ENCODE measurements at places on chromosomes 5 and 9. TPM values are rescaled to one million over a fixed set of nuclear protein-coding genes. Genes with fewer than 3 reads are reported as not detected.

GEMIN5 gene
- total RNA-seq, result 10.0 TPM

PRSS3 gene
- total RNA-seq, result not detected

SPINK6 gene
- not detected for total RNA-seq

PCDHA12 gene
- 1.7 TPM for total RNA-seq

PSAT1 gene
- total RNA-seq, result 0.29 TPM

ZDHHC12 gene
- 7.4 TPM for total RNA-seq

TLX3 gene
- not detected for total RNA-seq

KCNN2 gene
- total RNA-seq, result 3.6 TPM

IL7R gene
- 4.1 TPM for total RNA-seq

ARRDC1 gene
- total RNA-seq, result 25.1 TPM

SLC34A3 gene
- total RNA-seq, result 0.48 TPM

ZFP37 gene
- total RNA-seq, result 3.8 TPM

TAS2R1 gene
- not detected for total RNA-seq

STPG3 gene
- not detected for total RNA-seq

C5orf34 gene
- total RNA-seq, result 3.1 TPM
